ENCODE measurements at places on chromosomes 6 and 20.

GRCh38 chr20:20897922-20898321 lies 185.5 kb upstream of the RALGAPA2 start:
- DNase-seq = no peak

- no peak for DNase-seq
Observed at GRCh38 chr6:147000545-147001488, 203.4 kb upstream of the STXBP5 start.

GRCh38 chr6:134436281-134436815 lies 118.4 kb upstream of the SGK1 start:
- no peak for DNase-seq

GRCh38 chr20:53883098-53883911 lies 187.1 kb downstream of the BCAS1 start:
- no peak for DNase-seq

DNA sequence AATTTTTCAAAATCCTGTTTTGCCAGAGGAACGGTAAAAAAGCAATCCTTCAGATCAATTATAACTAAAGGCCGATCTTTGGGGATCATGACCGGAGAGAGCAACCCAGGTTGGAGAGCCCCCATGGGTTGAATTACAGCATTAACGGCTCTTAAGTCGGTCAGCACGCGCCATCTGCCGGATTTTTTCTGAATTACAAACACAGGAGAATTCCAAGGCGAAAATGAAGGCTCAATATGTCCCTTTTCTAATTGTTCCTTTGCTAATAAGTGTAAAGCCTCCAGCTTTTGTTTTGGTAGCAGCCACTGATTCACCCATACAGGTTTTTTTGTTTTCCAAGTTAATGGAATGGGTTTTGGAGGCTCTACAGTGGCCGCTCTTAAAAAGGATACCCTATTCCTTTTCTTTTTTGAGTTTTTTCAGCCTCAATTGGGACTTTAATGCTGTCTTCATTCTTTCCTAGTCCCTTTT lies 16.9 kb upstream of the PTCRA start:
- DNase-seq = peak; percentile 63

- no peak for DNase-seq
Observed at GRCh38 chr6:67535946-67536345, 1099.1 kb upstream of the ADGRB3 start.

GRCh38 chr20:36102809-36103596 lies 51.5 kb upstream of the EPB41L1 start:
- DNase-seq = no peak

DNA sequence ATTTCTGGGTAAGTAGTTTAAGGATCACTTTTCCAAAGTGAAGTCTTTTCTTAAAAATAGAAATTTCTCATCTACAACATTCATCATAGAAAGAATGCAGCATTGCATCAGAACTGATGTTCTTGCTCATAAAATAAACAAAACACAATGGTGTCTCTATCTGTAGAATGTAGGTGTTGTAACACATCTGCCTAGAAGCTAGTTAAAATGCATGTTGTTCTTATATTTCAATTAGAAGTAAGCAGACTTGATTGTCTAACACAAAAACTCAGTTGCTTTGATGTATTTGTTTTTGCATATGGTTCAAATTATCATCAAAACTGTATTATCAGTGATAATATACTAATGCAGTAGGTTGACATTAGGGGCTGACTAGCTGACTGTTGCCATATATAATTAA lies 654.7 kb upstream of the FLRT3 start:
- DNase-seq = no peak

DNA sequence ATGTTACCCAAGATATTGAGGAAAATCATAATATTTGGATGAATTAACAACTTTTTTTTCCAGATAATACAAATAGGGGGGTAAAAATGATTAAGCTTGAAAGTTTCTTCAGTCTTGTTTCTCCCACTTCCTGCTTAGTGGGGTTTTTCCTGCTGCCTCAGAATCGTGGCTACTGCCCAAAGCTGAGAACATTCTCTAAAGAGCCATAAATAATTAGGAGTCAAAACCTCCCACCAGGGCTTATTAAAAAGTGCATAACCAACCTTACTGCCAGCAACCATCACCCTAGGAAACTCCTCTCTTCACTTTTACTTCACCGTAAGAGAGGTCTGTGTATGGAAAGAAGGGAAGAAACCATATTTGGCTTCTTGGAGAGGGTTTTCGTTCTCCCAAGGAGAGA lies 9.0 kb upstream of the LCA5 start:
- no peak for DNase-seq

GRCh38 chr20:47150403-47151152 lies 205.9 kb downstream of the ZMYND8 start:
- peak; percentile 81 for DNase-seq

Measured in right forelimb (tissue), 1 donor.